ENCODE measurements at places on chromosomes 5 and 9. TPM values are rescaled to one million over a fixed set of nuclear protein-coding genes. Genes with fewer than 3 reads are reported as not detected.

DNA sequence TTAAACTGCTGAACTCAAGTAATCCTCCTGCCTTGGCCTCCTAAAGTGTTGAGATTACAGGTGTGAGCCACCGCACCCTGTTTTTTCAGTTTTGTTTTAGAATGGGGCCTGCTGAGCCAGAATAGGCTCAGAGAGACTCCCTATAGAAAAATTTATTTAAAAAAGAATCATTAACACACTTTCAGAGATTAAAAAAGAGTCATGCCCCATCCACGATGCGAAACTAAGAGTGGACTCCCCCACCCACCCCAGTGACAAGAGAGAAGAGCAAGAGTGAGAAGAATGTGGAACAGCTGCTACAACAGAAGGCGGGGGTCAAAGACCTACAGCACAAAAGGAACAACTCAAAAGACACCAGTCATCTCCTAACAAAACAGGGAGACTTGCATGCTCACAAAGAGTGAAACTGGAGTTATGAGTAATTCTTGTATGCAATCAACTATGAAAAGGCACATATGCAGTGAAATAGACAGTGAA, 47.2 kb downstream of the GLDC start:
- DNase-seq: no peak

DNA sequence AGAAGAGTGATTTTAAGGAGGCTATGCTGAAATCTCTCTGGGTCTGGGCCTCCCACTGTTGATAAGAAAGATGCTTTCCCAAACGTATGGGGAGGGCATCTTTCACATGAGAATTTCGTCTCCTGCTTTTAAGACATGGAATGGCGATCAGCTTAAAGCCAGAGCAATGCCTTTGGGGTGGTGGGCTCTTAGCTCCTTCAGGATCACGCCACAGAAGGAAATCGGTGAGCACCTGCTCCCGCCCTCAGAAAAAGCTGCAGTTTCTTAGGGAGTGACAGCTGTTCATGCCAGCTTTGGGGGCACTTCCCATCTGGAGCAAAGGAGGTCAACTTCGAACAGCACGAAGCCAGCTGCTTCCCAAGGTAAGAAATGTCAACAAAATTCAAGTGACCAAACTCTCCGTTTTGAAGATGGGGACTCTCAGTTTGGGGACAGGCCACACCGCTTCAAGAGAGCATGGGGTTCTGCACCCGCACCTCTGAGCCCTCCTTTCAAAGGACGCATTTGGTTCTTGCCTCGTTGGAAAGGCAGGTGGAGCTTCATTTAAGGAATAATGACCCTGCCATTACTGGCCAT, 39.0 kb downstream of the TRIP13 start:
- no peak for DNase-seq

DNA sequence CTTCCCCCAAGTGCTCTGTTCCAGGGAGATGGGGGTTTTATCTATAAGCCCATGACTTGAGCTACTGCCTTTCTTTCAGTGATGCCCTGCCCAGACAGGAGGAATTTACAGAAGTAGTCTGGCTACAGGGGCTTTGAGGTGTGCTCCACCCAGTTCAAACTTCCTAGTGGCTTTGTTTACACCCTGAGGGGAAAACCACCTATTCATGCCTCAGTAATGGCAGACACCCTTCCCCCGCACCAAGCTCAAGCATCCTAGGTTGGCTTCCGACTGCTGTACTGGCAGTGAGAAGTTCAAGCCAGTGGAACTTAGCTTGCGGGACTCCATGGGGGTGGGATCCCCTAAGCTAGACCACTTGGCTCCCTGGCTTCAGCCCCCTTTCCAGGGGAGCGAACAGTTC, 154.6 kb downstream of the IZUMO3 start:
- DNase-seq: no peak

ZNF189 gene
- total RNA-seq: 16.9 TPM

CACFD1 gene
- total RNA-seq: 14.8 TPM

DNA sequence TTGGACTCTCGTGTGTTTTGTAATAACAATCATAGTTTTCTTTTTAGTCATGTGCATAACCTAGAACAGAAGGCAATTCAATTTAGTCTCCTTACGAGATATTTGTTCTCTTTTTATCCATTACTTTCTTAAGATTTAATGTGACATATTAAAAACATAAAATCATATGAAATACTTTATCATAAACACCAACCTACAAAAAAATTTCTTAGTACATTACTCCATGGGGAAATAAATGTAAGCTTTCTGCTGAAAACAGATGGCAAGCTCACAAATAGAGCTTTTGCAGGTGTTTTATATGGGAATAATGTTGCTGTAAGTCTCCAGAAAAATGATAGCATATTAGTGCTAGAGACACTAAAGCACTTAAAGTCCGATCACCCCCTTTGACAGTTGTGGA, 1035.2 kb upstream of the ARRDC3 start:
- DNase-seq: no peak

- DNase-seq: no peak
Observed at GRCh38 chr5:22627029-22627428, 226.1 kb downstream of the CDH12 start.

GRCh38 chr5:72855821-72856220, 39.4 kb downstream of the TNPO1 start:
- DNase-seq: no peak

DNA sequence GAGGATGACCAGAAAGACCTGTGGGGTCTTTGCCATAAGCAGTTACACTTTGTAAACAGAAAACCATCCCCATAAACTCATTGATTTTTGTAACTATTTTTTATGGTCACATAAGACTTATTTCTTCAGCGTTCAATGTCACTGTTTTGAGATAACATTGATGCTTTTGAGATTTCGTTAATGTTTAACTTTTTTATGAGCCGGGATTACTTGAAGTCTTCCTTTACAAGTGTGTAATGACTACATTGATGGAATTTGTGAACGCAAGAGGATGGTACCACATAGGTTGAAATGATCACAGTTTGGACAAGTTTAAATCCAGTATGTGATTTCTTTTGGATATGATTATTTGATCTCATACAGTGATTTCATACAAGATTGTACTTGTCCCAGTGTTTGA, 1.8 kb downstream of the SLC12A2 start:
- DNase-seq: no peak

FBP1 gene
- 0.94 TPM for total RNA-seq

All from heart left ventricle (tissue), 16 donors.